NT2/D1 (cell line): ENCODE measurements at places on chromosomes 13 and 19.

DNA sequence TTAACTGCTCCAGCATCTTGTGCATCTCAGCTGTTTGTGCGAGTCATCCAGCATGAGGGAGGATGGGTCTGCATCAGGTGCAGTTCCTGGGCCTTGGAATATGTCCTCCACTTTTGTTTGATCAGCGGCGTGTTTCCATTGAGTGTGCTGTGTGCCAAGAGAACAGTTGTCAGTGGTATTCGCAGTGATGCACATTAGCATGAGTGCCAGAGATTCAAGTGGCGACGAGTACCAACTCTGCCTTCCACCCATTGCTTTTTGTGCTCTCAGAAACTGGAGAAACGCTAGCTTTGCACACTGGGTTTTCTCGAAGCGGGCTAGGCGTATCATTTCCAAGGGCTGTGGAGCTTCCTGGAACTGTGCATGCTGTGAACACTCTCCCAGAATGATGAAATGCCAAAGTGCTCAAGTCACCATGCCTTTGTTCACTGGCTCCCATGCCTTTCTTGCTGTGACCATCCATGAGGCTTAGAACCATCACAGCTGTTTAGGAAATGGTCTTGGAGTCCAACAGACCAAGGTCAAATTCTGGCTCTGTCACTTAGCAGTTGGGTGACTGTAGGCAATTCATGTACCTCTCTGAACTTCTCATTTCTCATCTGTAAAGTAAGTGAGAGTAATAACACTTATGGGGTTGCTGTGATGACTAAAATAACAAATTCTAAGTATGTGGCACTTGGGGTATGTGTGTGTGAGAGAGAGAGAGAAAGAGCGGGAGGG lies 18.4 kb downstream of the LRCH1 start:
- DNase-seq = no peak

GRCh38 chr19:5782945-5783919 lies 1.3 kb downstream of the PRR22 start:
- no peak for DNase-seq

DNA sequence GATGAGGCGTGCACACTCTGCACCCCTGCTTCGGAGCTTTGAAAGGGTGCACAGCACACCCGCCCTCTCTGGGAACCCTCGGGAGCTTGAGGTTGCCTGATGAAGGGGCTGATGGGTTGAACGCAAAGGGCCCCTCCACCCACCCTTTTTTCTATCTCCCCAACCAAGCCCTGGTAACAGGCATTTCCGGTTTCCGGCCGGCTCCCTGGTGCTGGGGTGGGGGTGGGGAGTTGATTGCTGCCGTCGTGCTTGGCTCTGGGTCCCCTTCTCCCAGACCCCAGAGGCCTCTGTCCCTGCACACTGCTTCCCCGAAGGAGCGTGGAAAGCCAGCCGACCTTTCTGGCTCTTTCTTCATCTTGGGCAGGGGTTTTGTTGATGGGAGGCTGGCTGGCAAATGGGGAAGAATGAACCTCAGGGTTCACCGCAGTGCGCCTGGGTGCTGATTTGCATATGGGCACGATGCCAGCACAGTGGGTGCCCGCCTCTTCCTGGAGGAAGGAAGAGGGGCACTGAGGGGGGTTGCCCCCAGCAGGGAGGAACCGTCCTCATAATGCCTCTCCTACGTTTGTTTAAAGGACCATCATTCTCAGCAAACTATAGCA lies 29.1 kb downstream of the VAV1 start:
- DNase-seq = no peak

GRCh38 chr13:79663435-79663834 lies 182.5 kb downstream of the NDFIP2 start:
- no peak for DNase-seq

GRCh38 chr19:19686580-19686979 lies 17.9 kb downstream of the ZNF101 start:
- no peak for DNase-seq
